ENCODE measurements at places on chromosomes 6 and 20.

- no peak for DNase-seq
Observed at GRCh38 chr6:108968325-108969316, 120.4 kb downstream of the ARMC2 start.

- DNase-seq: peak; percentile 9
Observed at GRCh38 chr6:136113736-136114173, 136.4 kb downstream of the MTFR2 start.

DNA sequence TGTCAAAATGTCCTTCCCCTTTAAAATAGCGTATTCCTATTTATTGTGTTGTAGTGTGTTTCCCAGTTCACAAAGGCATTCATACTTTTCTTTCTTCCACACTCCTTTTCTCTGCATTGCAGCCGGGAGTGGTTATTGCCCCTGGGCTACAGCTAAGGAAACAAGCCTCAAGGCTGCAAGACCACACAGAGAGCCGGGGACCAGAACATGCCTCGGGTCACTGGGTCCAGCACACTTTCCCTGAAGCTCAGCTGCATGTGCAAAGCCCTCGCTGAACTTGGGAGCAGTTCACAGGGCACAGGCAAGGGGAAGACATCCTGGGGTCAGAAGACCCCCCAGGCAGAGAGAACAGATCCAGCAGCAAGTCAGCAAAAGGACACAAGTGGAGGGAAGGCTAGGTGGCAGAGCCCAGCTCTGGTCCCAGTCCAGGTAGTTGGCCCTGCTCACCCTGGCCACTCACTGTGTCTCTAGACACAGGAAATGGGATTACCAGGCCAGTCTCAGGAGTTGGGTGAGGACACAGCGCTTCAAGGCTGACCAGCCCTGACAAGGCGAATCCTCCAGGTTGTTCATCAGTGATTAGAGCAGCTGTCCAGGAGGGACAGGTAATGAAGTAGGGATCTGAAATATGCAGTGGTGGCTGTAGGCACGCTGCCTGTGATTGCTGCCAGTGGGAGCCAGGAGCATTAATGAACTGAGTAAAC is 118.2 kb downstream of the CD83 start:
- no peak for DNase-seq

DNA sequence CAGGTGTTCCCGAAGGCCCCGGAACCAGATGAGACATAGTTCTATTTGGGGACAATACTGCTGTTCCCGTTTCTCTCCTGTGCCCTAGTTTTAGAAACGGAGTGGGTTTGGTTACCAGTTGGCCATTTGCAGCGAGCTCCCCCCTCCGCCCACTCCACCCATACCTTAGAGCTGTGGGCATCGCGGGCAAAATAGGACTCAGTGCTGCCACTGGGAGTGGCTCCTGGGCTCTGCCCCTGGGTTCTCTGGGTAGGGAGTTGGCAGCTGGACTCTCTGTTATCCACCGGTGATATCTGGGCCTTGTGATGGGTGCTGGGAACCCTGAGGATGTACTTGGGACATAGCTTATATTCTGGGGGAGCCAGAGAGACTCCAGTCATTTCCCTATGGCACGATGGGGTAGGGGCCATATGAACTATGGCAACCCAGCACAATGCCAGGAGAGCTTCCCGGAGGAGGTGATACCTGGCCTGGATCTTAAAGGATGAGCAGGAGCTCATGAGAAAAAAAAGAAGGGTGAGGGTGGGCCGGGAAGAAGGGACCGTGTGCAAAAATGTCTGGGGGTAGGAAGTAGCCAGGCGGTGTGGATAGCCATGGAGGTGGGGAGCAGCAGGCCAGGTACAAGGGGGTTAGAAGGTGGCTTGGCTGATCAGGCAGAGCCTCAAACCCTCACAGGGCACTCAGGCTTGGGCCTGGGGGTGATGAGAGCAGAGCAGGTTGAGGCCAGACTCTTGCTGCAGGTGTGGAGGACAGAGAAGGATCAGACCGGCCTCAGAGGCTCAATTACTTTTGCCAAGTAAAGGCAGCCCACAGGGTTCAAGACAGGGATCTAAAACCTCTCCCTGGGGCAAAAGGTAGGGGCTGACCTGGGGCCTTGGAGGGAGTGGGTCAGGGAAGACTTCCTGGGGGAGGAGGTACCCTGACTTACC is 9.6 kb downstream of the SRC start:
- DNase-seq: no peak

DNA sequence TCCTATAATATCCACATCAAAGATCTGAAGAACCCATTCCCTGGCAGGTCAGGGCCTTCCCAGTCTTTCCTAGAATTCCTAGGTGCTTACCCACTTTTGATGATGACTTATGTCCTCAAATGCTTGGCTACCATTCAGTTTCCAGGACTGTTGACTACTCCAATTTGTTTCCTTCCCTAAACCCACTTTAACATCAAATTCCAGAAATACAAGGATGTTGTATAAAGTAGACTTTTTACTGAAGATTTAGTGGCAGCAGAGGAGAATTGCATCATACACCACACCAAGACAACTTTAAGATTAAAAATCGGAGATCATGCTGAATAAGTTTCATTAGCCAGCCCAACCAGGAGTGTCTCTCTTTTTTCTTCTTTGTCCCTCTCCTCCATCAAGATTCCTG is 203.3 kb upstream of the LAMP5 start:
- no peak for DNase-seq

DNA sequence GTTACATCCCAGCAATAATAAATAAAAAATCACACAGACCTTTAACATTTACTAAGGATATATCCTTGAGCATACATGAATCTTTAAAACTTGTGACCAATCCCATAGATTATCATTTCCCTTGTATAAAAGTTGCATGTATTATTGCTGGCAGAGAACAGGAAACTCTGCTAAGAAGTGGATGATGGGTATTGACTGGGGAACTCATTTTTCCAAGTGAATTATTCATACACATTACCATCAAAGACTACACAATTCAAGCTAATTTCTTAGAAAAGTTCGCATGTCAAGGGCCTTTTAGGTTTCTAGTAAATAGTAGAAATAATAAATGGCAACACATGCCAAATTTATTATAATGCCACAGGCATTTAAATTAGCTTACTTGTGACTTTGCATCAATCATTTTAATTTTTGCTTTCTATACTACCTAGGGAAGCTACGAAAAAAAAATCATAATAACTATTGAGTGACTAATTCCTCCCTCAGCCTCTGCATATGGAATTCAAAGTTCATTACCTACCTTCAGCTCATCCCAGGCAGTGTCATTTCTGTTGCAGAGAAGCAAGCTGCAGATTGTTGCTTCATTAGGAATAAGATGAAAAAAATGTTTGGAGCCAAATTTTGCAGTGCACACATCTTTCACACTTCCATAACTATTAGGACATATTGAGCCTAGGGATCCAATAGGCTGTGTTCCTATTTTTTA is 25.8 kb downstream of the MKKS start:
- no peak for DNase-seq

- DNase-seq: no peak
Observed at GRCh38 chr20:18971121-18971520, 157.5 kb downstream of the SCP2D1 start.

DNA sequence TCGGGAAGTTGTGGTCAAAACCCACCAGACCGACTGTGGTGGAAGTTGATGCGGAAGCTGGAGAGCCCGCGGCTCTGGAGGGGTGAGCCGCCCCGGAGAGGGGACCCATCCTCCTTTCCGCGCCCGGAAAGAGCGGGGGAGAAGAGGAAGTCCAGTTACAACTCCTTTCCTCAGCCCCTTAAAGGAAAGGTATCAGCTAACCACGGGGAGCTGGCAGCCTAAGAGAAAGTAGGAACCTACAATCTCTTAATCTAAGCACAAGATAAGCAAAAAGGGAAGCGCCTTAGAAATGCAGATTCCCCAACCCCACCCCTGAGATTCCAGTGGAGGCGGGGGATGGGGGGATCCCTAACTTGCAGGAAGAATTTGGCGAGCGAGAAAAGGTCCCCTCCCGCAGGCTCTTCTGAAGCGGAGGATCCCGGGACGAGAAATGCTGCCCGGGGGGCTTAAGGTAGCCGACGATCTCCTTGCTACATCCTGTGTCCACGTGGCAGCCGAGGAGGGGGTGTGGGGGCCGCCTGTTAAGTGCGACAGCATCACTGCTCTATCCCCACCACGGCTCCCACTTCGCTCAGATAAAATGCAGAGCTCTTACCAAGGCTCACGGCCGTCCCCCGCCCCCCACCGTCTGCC is 87.5 kb downstream of the ZFP64 start:
- DNase-seq: no peak

DNA sequence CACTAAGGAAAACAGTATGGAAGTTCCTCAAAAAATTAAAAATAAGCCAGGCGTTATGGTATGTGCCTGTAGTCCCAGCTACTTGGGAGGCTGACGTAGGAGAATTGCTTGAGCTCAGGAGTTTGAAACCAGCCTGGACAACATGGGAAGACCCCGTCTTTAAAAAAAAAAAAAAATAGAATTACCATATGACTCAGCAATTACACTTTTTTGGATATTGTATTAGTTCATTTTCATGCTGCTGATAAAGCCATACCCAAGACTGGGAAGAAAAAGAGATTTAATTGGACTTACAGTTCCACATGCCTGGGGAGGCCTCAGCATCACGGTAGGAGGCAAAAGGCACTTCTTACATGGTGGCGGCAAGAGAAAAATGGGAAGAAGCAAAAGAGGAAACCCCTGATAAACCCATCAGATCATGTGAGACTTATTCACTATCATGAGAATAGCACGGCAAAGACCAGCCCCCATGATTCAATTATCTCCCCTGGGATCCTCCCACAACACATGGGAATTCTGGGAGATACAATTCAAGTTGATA is 10.8 kb upstream of the SMIM29 start:
- no peak for DNase-seq

- no peak for DNase-seq
Observed at GRCh38 chr6:5782783-5783547, 223.8 kb downstream of the NRN1 start.

DNA sequence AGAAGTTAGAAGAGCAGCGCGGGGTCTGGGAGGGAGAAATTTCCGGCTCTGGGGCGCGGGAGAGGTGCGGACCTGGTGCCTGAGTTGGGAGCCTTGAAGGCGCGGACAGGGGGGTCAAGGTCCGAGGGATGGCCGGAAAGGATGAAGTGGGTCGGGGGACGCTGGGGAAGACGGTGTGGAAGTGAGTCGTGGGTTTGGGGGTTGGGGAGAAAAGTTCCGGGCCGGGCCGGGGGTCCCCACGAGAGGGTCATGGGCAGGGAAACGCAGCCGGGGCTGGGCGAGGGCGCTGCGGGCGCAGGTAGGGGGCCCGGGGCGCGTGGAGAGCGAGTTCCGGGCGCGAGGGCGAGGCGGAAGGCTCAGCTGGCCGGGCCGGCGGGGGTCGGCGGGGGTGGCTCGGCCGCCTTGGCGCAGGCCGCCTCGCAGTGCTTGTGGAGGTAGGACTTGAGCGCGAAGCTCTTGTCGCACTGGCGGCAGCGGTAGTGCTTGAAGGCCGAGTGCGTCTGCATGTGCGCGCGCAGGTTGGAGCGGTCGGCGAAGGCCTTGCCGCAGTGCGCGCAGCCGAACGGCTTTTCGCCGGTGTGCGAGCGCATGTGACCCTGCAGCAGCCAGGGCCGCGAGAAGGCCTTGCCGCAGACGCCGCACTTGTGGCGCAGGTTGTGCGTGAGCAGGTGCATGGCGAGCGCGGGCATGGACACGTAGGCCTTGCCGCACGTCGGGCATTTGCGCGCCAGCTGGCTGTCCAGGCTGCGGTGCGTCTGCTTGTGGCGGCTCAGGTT is 10.5 kb upstream of the SRXN1 start:
- DNase-seq: no peak

GRCh38 chr6:165834613-165835259 is 171.7 kb upstream of the PDE10A start:
- no peak for DNase-seq

DNA sequence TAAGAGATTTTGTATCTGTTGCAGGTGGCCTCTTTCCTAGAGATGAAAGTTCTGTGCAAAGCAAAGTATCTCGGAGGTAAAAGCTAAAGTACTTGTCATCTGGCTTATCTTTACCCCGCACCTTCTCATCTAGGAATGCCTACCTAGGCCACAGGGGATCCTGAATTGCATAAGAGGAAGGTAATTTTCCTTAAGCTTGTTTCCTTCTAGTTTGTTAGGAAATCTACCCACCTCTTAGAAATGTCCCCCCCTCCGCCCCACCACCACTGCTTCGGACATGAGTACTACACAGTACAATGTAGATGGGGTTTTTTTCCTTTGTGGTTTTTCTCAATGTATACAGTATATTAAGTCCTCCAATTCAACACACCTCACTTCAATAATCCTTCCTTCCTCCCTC is 21.5 kb downstream of the FOXC1 start:
- no peak for DNase-seq

DNA sequence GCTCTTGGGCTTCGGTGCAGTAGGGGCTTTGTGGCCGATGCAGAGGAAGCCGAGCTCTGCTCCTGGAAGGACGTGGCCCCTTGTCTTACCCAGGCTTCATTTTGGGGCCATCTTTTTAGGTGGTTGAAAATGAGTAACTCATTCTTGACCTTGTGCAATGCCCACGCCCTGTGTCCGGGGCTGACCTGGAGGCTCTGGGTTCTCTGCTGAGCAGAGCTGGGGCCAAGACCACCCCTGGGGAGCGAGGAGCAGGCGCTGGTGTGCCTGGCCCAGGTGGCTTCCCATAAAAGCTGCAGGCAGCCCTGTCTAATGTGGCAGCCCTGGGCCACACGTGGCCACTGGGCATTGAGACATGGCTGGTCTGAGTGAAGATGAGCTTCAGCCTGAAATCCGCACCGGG is 25.7 kb downstream of the NTSR1 start:
- DNase-seq: no peak

- no peak for DNase-seq
Observed at GRCh38 chr6:152268846-152269442, 368.2 kb downstream of the SYNE1 start.

DNA sequence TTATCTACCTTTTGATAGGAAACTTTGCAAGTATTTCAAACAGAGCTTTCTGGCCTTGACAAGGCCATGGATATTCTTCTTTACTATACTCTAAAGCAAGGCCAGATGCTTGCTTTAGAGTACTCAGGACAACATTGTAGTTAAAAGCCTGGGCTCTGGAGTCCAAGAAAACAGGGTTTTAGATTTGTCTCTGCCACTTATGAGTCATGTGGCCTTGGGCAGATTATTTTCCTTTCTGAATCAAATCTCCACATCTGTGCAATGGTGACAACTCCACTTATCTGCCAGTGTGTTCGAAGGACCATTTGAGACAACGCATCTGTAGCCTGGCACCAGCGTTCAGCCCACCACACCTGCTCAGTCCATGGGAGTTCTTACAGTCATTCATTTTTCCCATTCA is 265.9 kb upstream of the RIN2 start:
- DNase-seq: no peak

DNA sequence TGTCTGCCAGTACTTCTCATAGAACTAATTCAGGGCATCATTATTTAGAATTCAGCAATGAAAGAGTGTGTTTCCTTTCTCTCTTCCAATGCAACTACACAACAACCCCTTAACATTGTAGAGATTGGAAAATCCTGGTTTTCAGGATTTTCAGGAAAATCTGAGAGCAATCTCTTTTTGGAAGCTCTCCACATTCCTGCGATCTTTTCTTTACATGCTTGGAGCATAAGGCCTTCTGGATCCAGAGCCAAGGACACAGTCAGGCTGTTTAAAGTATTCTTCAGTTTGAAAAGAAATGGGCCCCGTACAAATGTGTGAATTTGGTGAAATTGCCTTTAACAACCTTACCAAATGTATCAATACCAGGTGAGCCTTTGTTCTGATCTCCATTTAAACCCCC is 469.7 kb downstream of the PKHD1 start:
- no peak for DNase-seq

GRCh38 chr6:16320533-16321340 is 82.3 kb downstream of the GMPR start:
- no peak for DNase-seq
